Esophagus muscularis mucosa (tissue), 4 donors: ENCODE measurements at places on chromosomes 1 and 21. TPM values are rescaled to one million over a fixed set of nuclear protein-coding genes. Genes with fewer than 3 reads are reported as not detected.

TTC22 gene
- under 0.01 TPM for total RNA-seq

DRAXIN gene
- not detected for total RNA-seq

DNA sequence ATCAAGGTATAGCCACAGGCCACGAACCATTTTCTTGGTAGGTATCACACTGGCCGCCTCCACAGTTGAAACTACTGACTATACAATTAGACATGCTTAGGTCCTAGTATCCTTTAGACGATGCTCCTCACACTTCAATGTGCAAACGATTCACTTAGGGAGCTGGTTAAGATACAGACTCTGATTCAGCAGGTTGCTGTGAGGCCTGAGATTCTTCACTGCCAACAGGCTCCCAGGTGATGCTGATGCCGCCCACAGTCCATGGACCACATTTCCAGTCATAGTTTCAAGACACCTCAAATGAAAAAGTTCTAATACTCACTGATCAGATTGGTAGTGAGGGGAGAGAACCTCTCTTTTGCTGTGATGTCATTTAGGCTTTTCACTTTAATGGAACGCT is 6.8 kb downstream of the ATP5PO start:
- DNase-seq: no peak

DNA sequence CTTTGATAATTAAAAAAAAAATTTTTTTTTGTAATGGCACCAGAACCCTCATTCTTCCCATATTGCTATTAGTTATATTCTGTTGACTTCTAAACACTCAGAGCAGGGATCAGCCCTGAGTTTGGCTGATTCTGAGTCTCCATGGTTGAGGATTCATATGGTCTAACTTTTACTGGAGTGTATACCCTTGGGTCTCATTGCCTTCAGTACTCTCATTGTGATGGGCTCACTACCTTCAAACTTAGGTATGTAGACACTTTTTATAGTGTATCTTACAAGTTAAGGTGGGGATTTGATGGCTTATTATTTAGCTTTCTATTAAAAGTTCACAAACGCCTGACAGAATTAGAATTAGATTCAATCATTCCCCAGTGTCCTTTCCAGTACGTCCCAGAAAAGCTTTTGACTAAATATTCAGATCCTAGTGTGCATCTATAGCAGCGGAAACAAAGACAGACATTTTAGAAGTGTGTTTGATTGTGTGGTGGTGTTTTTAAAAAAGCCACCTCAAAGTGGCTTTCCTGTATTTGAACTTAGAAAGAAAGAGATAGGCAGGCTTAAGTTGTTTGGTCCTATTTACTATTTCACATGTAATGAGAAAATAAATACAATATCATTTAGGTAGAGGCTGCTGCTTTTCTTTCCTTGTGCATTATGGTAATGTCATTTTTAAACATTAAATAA is 1.4 kb downstream of the MACF1 start:
- no peak for DNase-seq

DNA sequence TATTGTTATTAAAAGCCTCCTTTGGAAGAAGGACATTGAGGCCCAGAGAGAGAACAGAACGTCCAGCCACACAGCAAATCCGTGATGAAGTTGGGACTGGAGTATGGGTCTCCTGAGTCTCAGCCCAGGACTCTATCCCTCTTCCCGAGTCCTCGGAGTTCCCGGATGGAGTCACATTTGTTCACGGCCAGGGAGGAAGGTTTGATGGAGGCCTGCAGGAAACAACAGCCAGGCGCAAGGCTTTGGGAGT is 357 bp upstream of the TXLNA start:
- DNase-seq: no peak

DNA sequence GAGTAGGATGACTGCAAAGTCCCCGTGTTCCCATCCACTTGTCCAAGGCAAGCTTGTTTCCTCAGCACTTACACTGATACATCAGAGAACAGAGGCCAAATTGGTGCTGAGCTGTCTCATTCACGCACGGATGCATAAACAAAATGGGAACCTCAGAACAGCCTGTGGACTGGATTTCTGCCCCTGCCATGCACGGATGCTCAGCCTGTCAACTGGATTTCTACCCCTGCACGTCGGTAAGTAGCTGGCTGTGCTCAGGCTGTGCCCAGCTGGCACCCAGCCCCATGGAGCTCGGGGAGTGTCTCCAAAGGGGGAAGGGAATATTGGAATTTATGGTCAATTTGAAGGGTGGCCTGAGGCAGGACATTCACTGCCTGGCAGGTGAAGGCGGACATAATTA is 40.8 kb upstream of the TMPRSS2 start:
- DNase-seq: no peak

GRCh38 chr1:27350663-27351540 is 9.1 kb downstream of the SYTL1 start:
- no peak for DNase-seq

DNA sequence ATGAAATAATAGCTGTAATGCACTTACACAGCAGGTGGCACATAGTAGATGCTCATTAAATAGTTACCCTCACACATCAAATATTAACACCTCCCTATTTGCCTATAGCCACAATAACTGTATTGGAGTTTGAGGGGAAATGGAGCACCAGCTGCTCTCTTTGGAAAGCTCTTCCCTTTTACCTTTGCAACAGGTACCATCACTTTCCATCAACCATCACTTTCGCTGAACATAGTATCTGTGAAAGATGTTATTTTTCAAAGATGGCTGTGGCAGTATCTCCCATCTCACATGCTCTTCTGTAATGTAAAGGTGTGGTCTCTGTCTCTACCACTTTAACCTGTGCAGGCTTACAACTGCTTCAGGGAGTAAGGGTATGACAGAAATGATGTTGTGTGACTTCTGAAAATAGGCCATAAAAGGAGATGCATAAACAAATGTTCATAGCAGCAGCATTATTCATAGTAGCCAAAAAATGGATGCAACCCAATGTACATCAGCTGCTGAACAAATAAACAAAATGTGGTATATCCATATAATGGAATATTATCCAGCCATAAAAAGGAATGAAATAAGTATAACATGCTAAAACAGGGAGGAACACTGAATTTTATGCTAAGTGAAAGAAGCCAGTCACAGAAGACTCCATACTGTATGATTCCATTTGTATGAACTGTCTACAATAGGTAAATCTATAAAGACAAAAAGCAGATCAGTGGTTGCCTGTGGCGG is 288.3 kb downstream of the AKT3 start:
- DNase-seq: no peak

- DNase-seq: no peak
Measured at GRCh38 chr1:209657140-209657879, 5.1 kb upstream of the LAMB3 start.
